ENCODE measurements at places on chromosomes 3 and 15. TPM values are rescaled to one million over a fixed set of nuclear protein-coding genes. Genes with fewer than 3 reads are reported as not detected.

DNA sequence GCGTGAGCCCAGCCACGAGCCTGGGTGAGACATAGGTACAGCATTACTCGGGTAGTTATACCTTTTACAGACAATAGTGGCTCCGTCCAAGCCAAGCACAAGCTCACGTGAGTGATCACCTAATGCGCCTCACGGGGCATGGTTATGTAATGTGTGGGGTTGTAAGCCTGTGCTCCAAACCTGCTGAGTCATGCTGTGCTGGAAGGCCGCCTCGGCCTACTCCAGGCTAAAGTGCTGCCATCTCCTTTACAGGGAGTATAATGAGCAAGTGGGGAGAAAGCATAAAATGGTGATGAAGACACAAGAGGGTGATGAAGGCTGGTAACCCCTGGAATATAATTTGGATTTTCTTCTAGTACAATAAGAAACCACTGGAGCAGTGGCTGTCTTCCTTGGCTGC, 175.8 kb upstream of the STT3B start:
- no peak for DNase-seq
- H3K4me3 ChIP-seq = no peak overlapping the region
- H3K4me1 ChIP-seq = no peaks in the 10 kb centered on the region
- H3K27ac ChIP-seq = no peak overlapping the region

DNA sequence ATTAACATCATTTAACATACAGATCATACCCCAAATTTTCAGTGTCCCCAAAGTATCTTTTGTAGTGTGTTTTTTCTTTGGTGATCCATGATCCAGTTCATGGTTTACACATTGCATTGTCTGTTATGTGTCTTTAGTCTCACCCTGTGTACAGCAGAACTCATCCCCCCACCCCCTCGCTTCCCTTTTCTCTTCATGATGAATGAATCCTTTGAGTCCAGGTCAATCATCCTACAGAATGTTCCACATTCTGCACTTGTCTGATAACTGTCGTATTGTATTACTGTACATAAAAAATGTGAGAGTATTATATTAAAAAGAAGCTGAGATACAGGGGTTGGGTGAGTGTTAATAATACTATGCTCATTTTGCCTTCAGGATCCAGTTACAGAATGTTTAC, 14.6 kb upstream of the NIT2 start:
- peaks cover 7% of the 10 kb centered on the region for H3K4me1 ChIP-seq
- DNase-seq = no peak
- no peaks in the 10 kb centered on the region for H3K27me3 ChIP-seq
- H3K27ac ChIP-seq = no peak overlapping the region
- no peak overlapping the region for H3K4me3 ChIP-seq

DNA sequence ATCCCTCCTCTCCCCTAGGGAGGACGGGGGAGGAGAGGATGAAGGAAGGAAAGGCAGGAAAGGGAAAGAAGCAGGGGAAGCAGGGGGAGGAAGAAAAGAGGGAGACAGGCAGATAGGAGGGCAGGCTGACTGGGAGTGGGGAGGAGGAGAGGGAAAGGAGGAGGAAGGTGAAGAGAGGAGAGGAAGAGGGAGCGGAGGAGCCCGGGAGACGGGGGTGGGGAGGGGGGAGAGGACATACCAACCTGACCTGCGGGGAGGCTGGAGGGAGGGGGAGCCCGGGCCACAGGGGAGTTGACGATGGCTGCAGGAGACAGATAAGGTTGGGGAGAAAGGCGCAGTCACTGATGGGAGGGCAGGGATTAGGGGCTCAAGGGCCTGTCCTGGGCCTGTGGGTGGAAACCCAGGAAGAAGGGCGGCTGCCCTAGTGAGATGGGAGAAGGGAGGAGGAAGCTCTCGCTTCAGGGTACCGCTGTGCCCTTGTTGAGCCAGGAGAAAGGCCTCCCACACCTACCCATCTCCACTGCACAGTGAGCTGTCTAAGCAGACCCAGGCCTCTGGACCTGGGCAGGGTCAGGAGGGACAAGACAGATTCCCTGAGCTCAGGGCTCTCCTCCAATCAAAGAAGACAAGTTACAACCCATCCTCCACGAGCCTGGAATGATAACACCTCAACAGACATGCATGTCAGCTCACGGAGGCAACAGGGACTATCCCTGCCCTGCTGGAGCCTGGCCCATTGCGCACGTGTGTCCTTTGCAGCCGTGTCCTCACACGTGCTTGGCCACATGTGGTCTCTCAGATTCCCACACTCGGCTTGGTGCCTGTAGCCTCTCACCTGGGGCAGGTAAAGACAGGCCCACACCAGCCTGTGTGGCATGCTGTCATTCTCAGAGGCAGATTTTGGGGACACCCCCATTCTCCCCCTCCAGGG, 27.9 kb downstream of the C3orf18 start:
- no peaks in the 10 kb centered on the region for H3K27me3 ChIP-seq
- no peak overlapping the region for H3K27ac ChIP-seq
- no peak for DNase-seq

Gene WDR93
- total RNA-seq = not detected

- H3K4me1 ChIP-seq = peaks cover 23% of the 10 kb centered on the region
- H3K36me3 ChIP-seq = no peaks in the 10 kb centered on the region
- H3K27ac ChIP-seq = no peak overlapping the region
- peaks cover 45% of the 10 kb centered on the region for H3K27me3 ChIP-seq
Observed at GRCh38 chr3:57164217-57164656, 916 bp downstream of the IL17RD start.

GRCh38 chr3:100454677-100455076, 37.7 kb upstream of the TMEM45A start:
- no peaks in the 10 kb centered on the region for H3K4me1 ChIP-seq
- no peaks in the 10 kb centered on the region for H3K36me3 ChIP-seq
- no peaks in the 10 kb centered on the region for H3K27me3 ChIP-seq

DNA sequence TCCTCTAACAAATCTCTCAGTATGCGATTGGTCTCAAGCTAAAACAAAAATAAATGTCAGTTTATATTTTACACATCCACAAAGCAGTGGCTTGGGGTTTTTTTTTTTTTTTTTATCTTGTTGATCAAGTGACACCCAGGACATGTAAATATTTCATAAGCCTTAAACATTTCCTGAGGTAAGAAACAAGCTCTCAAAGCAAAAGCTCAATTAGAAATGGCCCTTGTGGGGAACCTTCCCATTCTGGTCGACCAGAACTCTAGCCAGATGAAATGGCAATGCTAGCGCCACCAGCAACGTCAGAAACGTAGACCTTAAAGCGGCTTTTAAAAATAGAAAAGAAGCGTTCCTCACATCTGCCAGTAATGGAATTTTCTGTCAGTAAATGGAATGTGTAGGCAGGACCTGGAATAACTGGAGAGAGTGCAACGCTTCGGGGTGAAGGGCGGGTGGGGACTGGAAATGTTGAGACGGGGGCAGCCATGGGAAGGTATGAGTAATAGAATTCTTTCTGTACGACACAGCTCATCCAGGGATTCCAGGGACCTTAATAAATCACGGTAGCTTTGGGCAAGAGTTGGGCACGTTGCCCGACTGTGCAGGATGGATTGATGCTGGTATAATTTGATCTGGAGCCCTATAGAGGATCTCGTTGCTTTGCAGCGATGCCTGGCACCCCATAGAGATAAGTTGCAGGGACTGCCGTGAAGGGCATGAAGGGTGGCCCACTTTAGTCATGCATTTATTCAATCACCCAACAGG, 44.4 kb downstream of the BTD start:
- DNase-seq = no peak
- no peak overlapping the region for H3K4me3 ChIP-seq
- peaks cover 32% of the 10 kb centered on the region for H3K4me1 ChIP-seq
- H3K36me3 ChIP-seq = peaks cover 12% of the 10 kb centered on the region

DNA sequence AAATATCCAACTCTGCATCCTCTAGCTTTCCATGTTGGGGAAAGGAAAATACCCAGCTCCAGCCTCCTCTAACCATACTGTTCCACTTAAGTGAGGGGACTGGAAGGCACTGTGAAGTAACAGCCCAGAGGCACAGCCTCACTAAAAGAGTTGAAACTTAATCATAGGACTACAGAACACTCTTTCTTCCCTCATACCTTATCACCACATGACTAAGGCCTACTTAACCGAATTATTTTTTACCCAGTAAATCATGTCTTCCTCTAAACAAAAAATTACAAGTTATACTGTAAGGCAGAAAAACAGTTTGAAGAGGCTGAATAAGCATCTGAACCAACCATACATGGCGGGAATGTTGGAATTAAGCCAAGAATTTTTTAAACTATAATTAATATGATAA, 207.4 kb upstream of the MME start:
- H3K27me3 ChIP-seq = no peaks in the 10 kb centered on the region
- no peaks in the 10 kb centered on the region for H3K4me1 ChIP-seq
- H3K4me3 ChIP-seq = no peak overlapping the region
- no peak overlapping the region for H3K27ac ChIP-seq
- no peak for DNase-seq

DNA sequence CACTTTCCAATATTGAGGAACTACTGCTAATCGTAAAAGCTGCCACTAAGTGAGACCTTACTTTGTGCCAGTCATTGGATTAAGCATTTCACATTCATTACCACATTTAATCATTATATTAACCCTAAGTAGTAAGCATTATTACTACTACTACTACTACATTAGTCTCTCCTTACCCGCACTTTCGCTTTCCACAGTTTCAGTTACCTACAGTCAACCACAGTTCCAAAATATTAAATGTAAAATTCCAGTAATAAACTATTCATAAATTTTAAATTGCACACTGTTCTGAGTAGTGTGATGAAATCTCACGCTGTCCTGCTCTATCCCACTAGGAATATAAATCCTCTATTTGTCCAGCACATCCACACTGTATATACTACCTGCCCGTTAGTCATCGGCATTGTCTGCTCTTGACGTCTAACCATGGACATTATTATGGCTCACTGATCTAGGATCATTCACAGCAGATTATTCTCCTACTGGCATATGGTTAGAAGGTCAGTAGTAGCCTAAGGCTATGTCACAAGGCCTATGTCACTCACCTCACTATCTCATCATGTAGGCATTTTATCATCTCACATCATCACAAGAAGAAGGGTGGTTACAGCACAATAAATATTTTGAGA, 121.1 kb downstream of the GSK3B start:
- DNase-seq = no peak
- H3K4me3 ChIP-seq = no peak overlapping the region
- H3K4me1 ChIP-seq = no peaks in the 10 kb centered on the region
- no peaks in the 10 kb centered on the region for H3K36me3 ChIP-seq
- H3K27me3 ChIP-seq = no peaks in the 10 kb centered on the region
- H3K27ac ChIP-seq = no peak overlapping the region

GRCh38 chr3:73855813-73856212, 231.1 kb upstream of the PDZRN3 start:
- H3K4me3 ChIP-seq = no peak overlapping the region
- no peaks in the 10 kb centered on the region for H3K27me3 ChIP-seq
- DNase-seq = no peak
- no peaks in the 10 kb centered on the region for H3K36me3 ChIP-seq

- no peak for DNase-seq
- H3K27me3 ChIP-seq = no peaks in the 10 kb centered on the region
- no peaks in the 10 kb centered on the region for H3K36me3 ChIP-seq
- no peaks in the 10 kb centered on the region for H3K4me1 ChIP-seq
- no peak overlapping the region for H3K4me3 ChIP-seq
- H3K27ac ChIP-seq = no peak overlapping the region
Observed at GRCh38 chr3:9216736-9217135, 32.7 kb downstream of the SRGAP3 start.

Gene AMIGO3
- not detected for total RNA-seq

- H3K4me3 ChIP-seq = no peak overlapping the region
- H3K4me1 ChIP-seq = peaks cover 35% of the 10 kb centered on the region
- H3K36me3 ChIP-seq = no peaks in the 10 kb centered on the region
- H3K27ac ChIP-seq = no peak overlapping the region
- DNase-seq = no peak
- no peaks in the 10 kb centered on the region for H3K27me3 ChIP-seq
Observed at GRCh38 chr3:130904491-130904890, 10.6 kb downstream of the ATP2C1 start.
